ENCODE measurements at places on chromosomes 12 and 14.

GRCh38 chr12:4918950-4919660 is 9.4 kb downstream of the KCNA1 start:
- DNase-seq: no peak

DNA sequence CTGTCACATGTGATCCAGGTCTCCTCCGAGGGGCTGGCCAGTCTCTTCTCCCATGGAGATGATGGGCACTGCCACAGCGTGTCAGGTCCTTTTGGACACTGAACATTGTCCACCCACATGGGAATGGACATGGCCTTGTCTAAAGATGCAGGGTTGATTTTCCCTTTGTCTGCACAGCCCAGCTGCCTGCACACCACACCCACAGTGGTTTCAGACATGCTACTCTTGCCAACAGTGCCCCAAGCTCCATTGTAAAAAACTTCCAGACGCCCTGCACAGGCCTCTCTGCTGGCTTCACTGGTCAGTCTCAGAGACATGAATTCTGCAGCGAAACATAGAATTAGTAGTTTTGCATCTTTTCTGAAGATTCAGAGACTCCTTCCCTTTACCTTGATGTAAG is 18.5 kb downstream of the CD163 start:
- no peak for DNase-seq

GRCh38 chr14:73944432-73945158 is 5.3 kb downstream of the FAM161B start:
- no peak for DNase-seq

- no peak for DNase-seq
Observed at GRCh38 chr14:78762331-78762730, 592.2 kb downstream of the NRXN3 start.
